Subcutaneous preadipocyte (primary cell): ENCODE measurements at places on chromosomes 6 and 20. TPM values are rescaled to one million over a fixed set of nuclear protein-coding genes. Genes with fewer than 3 reads are reported as not detected.

PHACTR3 gene
- total RNA-seq = not detected in 2 replicates

ANKRD6 gene
- total RNA-seq = 1.6 and 2.2 TPM in 2 replicates

SLC17A1 gene
- not detected in 2 replicates for total RNA-seq

CCM2L gene
- total RNA-seq = not detected in 2 replicates

HEY2 gene
- total RNA-seq = not detected in 2 replicates

CGA gene
- total RNA-seq = not detected in 2 replicates

MYB gene
- under 0.01 TPM in 2 replicates for total RNA-seq

MPC1 gene
- total RNA-seq = 16.9 and 25.0 TPM in 2 replicates

ADGB gene
- total RNA-seq = not detected in 2 replicates

LIN28B gene
- total RNA-seq = not detected in 2 replicates

MEI4 gene
- not detected in 2 replicates for total RNA-seq

ARFGEF2 gene
- 23.9 and 34.4 TPM in 2 replicates for total RNA-seq

EBF4 gene
- total RNA-seq = 0.37 TPM in 1 of 2 replicates, not detected in the other

GRIK2 gene
- total RNA-seq = 0.20 TPM in 1 of 2 replicates, not detected in the other

RPS18 gene
- 2,332 and 5,287 TPM in 2 replicates for total RNA-seq

HLA-DPB1 gene
- 1.8 and 10.2 TPM in 2 replicates for total RNA-seq

NKAPL gene
- total RNA-seq = 0.73 and 1.6 TPM in 2 replicates

GPR6 gene
- total RNA-seq = not detected in 2 replicates

C6orf163 gene
- 2.7 and 2.9 TPM in 2 replicates for total RNA-seq

SIRPA gene
- 8.0 and 9.2 TPM in 2 replicates for total RNA-seq

OOEP gene
- total RNA-seq = not detected in 2 replicates

LY6G6D gene
- not detected in 2 replicates for total RNA-seq

NRN1 gene
- total RNA-seq = 29.0 and 51.4 TPM in 2 replicates

SPATS1 gene
- total RNA-seq = not detected in 2 replicates

PPP1R16B gene
- total RNA-seq = not detected in 2 replicates

COL9A1 gene
- not detected in 2 replicates for total RNA-seq

MYBL2 gene
- total RNA-seq = 8.8 and 12.1 TPM in 2 replicates
